KG1 (cell line): ENCODE measurements at places on chromosomes 1 and 21.

DNA sequence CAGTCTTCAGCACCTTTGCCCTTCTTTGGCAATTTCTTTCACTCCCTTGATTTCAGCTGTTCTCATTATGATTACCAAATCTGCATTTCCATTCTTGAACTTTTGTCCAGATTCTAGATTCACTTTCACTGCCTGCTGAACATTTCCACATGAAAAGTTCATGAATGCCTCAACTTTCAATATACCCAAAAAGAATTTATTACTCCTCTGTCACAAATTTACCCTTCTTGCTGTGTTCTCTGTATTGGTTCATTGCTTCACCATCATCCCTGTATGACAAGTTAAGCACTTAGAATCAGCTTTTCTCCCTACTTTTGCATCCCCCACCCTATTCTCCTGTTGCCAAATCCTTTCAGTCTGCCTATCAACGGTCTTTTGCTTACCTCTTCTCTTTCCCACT lies 112.6 kb upstream of the PKN2 start:
- no peak for DNase-seq

DNA sequence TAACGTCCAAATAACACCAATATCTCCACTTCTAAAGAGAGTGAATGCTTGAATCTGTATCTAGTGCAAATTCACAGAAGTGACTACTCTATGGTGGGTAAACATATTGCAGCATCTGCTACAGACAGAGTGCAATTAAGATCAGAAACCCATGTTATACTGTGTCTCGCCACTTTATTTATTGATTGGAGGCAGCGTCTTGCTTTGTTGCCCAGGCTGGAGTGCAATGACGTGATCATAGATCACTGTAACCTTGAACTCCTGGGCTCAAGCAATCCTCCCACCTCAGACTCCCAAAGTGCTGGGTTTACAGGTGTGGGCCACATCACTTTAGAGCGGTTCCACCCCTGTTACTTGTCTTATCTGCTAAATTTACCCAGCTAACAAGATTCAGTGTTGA lies 57.0 kb downstream of the HLCS start:
- no peak for DNase-seq

- no peak for DNase-seq
Measured at GRCh38 chr1:196674908-196675307, 23.1 kb downstream of the CFH start.

DNA sequence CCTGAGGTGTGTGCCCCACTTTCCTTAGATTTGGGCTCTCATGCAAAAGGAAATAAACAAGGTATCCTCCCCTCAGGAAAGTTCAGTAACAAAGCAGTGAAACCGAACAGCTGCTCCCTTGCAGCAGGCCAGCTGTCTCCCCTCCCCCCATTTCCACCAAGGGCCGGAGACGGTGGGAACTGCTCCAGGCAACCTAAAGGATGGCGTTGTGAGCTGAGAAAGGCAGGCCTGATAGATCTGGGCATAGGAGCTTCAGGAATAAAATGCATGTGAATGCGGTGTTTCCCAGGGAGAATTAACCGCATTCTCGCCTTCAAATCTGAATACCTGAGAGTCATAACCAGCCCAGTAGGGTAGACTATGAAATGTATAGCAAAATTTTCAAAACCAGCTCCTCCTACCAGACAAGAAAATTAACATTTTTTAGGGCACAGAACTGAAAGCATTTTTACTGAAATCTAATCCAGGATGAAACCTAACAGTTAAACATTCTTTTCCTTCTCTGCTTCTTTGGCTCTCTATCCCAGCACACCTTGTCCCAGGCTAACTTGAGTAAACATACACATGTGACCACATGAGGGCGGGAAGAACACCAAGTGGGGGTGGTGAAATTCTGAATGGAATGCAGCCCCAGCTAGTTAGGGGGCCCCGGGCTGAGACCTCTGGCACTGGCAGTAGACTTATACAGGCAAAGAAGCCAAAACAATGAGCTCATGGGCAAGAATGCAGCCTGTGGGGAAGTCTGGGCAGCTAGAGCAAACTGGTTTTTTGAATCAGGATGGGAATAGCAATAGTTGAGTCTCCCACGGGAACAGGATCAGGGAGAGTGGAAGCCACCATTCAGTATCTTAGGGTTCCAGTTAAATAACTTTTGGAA lies 11.5 kb downstream of the MCL1 start:
- DNase-seq: no peak

DNA sequence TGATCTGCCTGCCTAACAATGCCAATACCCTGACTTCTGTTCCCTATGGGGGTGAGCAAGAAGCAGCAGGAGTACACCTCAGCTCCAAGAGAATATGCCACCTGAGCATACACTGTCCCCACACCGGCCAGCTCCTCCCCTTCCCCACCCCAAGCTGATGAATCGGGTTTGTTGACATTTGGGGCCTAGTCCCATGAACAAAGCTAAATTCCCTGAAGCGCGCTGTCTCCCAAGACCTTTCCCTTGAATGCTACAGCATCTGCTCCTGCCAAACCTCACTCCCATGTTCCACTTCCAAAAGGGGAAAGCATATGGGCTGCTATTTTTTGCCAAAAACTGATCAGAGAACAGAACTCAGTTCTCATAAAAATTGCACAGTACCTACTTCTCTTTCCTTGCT lies 220.4 kb upstream of the CAMK1G start:
- no peak for DNase-seq

DNA sequence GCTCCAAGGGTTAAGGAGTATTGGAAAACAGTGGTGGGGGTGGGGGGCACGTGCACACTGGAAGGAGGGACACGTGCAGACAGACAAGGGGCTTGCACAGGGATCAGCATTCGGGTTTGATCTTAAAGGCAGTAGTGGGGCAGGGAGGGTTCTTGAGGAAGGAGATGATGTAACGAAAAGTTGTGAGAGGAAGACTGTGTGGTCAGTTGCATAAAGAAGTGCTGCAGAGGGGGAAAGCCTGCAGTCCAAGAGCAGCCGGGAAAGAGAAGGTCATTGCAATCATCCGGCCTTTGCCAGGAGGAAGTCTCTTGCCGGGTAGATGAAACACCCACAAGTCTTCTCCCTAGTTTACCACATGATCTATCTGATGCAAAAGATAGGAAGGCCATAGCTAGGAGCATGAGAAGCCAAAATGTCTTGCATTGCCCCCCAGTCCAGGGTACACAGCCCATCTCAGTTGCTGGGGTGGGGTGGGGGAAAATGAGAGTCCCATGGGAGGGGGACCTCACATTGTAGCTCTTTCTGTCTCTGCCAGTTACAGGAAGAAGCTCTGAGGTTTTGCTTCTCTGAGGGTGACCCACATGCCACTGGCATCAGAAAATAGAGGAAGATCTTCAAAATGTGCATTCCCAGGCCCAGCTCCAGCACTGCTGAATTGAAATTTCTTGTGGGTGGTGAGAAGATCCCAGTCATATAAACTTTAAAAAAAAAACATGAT lies 202.5 kb upstream of the RAB4A start:
- peak; percentile 86 for DNase-seq

DNA sequence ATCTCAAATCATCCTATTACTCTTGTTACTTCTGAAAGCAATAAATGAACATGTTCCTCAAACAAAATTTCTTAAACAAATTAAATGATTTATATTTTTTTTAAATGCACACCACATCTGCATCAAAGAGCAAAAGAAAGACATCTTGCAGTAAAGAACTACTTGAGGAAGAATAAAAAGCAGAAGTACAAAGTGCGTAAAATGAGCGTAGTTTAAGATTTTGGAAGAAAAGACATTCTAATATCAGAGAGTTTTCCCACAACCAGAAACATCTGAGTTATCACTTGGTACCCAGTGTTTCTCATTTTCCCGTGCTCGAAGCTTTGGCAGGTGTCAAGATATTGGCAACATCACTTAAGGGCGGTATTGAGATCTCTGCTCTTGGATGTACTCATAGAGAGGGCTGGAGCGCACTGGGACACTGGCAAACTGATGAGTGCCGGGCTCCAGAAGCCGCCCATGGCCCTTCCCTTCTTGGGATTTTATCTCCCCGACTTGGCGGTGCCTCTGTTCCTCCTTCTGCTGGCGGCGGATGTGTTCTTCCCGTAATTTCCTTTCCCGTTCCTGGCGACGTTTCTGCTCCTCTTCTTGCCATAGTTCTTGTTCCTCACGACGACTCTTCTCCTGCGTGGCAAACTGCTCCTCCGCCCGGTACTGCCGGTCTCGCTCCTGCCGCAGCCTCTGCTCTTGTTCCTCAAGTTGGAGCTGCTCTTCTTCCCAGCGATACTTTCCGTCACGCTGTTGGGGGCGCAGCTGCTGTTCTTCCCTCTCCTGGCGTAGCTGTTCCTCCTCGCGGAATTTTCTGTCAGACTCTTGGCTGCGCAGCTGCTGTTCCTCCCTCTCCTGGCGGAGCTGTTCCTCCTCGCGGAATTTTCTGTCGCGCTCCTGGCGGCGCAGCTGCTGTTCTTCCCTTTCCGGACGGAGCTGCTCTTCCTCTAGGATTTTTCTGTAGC lies 7.9 kb downstream of the TCHH start:
- DNase-seq: no peak

DNA sequence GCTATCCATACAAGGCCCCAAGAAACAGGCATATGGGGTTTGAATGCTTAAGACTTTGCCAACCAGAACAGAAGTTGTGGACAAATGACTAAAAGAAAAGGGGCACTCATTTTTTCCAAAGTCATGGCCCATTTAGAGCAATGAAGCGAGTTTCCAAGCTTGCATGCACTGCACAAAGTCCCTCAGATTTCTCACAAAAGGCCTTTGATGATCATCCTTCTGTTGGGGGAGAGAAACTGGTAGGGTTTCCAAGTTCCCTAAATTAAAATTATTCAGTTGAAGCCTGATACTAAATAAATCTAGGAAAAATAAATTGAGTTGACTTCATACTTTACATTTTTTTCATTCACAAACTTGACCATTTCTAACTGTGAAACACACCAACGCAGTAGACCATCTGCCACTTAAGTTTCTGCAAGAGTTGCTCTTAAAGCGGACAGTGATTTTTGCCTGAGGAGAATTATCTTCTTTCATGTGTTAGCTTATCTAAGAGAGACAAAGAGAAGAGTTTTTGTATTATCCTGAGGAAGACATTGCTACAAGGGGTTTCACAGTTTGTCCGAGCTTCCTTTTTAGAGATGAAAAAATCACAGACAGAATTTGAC lies 139.2 kb downstream of the SEC16B start:
- DNase-seq: no peak

GRCh38 chr1:175978476-175978875 lies 228.6 kb downstream of the COP1 start:
- DNase-seq: no peak

GRCh38 chr1:53442299-53442698 lies 16.9 kb upstream of the DMRTB1 start:
- DNase-seq: no peak

- DNase-seq: no peak
Measured at GRCh38 chr1:157993918-157994605, 617 bp downstream of the KIRREL1 start.

GRCh38 chr1:235022341-235022980 lies 106.2 kb downstream of the TOMM20 start:
- no peak for DNase-seq

DNA sequence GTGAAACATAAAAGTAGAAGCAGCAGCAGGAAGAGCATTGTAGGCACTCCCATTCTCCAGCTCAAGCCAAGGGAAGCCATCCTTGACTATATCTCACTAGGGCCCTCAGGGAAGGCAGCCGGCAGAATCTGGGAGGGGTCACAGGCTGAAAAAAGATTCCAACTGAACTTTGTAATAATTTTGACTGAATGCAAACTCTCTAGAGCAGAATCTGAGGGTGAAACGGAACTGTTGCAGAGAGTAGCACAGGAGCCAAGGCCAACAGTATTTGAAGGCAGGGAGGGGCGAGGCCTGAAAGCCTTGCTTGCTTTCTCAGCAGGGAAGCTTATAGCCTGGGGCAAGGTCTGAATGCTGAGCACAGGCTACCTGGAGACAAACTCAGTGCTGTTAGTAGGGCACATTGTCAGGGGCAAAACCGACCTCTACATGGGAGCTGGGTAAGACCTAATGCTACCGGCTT lies 180.6 kb downstream of the COL24A1 start:
- DNase-seq: no peak

DNA sequence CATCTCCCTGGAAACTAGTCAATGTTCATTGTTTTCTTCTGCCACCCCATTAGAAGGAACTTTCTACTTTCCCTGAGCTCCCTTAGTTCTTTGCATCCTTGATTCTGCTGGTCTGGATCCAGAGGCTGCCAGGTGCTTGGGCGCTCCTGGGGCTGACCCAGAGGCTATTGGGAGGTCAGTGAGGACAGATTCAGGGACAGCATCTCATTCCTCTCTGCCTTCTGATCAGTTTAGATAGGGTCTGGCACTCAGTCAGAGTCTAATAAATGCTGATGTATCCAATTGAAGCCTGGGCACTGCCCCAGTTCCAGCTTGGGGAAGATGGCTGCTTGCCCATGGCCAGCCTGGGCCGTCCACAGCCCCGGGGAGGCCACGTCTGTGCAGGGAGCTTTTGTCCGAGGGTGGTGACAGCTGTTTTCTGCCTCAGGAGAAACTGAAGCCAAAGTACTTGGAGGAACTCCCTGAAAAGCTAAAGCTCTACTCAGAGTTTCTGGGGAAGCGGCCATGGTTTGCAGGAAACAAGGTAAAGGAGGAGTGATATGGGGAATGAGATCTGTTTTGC lies 2.3 kb downstream of the GSTM1 start:
- DNase-seq: no peak

DNA sequence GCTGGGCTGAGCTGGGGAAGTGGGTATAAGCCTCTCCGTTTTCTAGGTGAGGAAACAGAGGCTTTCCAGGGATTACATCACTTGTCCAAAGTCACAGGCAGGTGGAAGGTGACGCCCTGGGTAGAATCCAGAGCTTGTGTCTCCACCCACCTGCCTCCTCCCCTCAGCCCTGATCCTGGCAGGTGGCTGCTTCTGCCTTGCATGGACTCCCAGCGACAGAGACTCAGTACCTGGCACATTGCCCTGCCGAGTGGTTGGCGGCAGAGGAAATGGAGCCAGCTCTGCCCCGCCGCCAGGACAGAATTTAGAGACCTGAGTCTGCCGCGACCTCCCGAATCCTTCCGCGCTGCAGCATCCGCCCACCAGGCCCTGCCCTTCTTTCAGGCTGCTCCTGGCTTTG lies 2.1 kb downstream of the PLA2G2E start:
- DNase-seq: no peak

GRCh38 chr21:42148584-42148983 lies 70.4 kb upstream of the ABCG1 start:
- DNase-seq: no peak

GRCh38 chr1:17653728-17654351 lies 101.3 kb upstream of the ACTL8 start:
- DNase-seq: no peak
